ACHN (cell line): ENCODE measurements at places on chromosomes 5 and 9.

DNA sequence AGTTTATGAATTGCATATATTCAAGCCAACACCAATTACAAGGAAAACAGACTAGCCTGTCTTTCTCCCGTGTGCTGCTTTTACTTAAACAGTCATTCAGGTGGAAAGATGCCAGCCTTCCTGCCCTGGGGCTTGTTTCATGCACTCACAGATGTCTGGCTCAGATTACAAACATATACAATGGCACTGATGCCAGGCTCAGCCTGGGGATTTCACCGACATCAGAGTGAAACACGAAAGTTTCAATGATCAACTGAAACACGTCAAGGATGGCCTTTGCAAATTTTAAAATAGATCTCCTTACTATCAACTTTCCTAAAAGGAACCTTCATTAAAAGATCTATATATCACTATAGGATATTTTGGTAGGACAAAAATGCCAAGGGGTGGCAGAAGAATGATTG is 1576.5 kb downstream of the EFNA5 start:
- DNase-seq: no peak

- DNase-seq: no peak
These were observed 21.1 kb downstream of the NDST1 start for GRCh38 chr5:150528924-150529546.

DNA sequence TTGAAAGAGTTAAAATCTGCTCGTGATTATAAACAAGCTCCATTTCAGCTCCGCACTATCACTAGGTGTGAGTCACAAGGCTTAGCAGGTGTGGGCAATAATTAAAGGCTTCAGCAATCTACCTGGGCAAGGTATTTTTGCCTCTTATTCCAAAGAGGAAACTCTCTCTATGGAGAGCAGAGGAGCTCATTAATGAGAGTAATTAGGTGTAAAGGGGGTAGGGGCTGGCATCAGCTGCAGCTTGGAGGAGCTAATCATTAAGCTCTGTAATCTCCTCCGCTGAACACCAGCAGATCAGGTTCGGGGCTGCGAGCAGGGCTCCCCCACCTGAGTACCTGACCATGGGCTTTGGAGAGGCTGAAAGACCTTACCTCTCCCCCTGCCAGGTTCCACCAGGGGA is 129.2 kb downstream of the CRB2 start:
- DNase-seq: no peak

DNA sequence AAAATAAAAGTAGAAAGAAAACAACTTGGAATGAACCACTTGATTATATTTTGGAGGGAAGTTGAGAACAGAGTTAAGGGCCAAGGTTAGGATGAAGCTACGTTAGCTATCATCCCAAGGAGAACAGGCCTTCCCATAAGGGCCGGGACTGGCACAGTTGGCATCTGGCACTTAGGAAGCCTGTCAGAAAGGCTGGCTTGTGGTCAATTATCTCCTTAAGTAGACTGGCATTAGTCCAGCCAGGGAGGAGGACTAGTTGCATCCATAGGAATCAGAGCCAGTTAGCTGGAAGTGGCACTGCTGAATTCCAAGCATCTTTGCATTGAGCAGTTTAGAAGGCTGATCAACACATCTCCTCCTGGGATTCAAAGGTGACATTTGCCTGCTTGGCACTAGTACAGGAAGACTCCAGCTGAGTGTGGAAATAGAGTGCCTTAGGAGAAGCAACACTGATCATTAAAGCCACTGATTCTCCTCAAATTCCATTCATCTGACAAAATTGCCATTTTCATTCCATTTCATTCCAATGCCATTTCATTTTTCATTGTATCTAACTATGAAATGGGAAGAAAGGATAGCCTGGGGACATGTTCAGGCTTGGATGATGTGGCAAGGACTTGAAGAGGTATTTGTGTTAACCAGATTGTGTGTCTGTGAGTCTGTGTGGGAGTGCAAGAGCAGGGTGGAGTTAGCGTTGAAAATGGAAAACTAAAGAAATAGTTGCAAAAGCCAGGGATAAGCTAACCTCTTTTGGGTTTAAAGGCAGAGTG is 5.5 kb downstream of the FOXB2 start:
- no peak for DNase-seq

DNA sequence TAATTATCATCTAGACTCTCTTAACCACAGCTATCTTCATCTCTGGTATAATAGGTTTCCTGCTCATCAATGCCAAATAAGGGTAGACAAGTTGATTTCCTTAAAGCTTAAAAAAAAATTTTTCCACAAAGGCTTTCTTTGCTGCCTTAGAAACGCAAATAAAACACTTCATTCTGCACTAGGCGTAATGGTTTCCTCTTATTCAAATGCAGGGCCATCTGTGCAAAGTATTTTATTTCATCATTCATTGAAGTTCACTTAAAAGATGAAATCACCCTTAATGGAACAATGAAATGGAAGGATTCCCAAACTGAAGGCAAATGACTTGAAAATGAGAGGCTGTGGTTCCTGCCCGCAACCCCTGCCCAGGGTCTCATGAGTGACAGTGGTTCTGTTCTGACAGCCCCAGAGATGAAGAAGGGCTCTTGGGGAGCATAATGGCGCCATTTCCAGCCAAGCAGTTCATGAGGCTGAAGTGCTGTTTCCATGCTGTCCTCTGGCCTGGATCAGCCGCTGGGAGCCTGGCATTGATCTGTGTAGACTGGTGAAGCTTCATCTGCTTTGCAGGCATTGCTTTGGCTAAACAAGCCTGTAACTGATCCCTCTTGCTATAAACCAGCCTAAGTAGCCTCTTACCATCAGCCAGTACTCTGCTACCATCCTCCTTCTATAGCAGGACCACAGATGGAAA is 276.9 kb upstream of the WWC1 start:
- no peak for DNase-seq

DNA sequence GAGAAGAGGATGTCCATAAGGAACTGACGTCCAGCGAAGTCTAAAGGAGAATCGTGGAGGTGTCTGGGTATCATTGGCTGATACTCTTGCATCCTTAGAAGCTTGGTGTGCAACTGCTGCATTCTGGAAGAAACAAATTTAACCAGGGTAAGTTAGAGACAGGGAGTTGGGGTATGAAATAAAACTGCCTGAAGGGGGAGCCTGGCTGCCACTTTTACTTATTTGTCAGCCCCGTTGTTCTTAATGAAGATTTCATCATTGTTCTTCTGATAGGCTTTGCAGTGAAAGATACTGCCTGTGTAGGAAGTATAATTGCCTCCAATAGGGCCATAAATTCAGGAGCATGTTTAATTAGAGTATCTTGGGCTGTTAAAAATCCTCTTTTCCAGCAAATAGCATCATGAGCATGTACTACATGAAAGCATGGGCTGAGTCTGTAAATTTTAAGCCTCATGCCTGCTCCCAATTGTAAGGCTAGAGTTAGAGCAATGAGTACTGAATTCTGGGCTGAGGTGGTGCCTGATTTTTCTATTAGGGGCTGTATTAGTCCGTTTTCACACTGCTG is 1264.5 kb upstream of the ACO1 start:
- peak; percentile 51 for DNase-seq

GRCh38 chr9:132975961-132976360 is 2.5 kb upstream of the GFI1B start:
- DNase-seq: no peak

DNA sequence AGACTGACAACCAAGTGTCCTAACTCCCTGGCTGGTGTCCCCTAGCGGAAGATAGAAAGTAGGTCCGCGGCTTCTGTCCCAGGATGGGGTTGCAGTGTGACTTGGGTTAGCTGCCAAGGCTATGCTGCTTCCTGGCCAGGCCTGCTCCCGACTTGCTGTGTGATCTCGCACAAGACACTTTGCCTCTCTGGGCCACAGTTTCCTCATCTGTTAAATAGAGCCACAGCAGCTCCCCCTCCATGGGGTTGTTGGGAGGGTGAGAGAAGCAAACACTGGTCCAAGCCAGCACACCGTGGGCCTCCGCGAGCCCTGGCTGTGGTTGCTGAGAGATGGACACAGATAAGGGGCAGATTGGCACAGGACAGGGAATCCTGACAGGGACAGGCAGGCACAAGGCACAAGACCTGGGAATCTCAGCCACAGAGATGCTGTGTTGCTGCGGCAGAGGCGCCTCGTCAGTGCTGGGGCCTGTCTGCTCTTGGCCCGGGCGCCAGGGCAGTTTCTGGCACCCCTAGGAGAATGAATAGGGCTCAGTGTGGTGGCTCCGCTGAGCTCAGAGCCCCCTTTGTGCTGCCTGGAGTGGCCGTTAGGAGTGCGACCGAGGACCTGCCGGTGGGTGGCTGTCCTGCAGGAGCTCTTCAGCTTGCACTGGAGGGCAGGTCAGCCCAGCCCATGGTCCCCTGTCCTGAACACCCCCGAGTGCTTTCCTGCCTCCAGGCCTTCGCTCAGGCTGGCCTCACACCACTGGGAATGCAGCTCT is 1.8 kb upstream of the SH2D3C start:
- no peak for DNase-seq

DNA sequence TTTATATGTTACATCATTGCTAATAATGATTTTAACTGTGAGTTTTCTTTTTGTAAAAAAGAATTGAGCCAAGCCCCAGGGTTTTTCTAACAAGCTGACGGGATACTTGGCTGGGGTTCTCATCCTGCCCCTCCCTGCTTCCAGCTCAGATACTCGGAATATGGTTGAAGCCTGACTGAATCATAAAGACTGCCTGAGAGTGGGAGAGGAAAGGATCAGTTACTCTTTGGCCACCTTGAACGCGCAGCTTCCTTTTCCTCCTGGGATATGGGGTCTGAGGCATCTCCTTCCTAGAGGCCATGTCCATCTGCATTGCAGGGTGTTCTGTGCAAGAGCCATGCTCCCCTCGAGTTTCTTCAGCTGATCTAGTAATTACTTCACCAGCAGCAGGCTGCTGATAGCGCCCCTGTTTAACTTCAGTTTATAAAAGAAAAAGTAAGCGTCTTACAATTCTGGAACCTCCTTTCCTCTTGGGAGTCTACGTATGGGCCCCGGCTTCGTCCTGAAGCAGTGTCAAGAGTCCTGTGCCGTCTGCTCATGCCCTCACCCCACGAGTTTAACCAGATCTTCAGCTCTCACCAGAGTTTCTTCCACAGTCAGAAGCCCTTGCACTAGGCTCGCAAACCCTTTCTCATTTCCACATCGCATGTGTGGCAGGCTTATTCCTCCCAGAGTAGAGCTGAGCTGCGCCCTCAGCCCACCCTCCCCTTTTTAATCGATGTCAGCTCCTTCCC is 130.0 kb downstream of the MVB12B start:
- no peak for DNase-seq

GRCh38 chr9:109254317-109254716 is 66.5 kb downstream of the EPB41L4B start:
- no peak for DNase-seq

DNA sequence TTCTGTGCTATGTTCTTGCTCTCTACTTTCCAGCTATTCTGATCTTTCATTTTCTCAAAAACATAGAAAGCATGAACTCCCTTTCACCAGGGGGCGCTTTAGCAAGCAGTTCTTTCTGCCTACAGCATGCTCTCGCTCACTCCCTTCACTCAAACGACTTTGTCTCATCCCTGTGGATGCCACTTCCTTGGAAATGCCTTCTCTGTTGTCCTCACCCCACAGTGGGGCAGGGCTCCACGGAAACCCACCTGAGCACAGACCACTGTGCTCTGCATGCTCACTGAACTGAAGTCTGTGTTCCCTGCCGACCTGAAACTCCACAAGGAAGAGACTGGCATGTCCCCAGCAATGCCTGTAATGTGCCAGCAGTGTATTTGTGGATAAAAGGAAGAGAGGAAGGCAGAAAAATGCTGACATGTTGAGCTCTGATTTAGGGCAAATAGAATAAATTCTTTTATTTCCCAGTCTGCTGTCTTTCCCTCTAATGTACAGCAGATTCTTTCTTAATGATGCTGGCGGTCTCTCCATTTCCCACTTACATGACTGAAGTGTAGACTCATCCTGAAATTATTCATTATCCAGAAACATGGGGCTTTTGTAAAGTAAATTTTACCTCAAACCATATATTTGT is 4.9 kb upstream of the ROR2 start:
- DNase-seq: peak; percentile 63

GRCh38 chr9:134316449-134317160 is 9.7 kb upstream of the RXRA start:
- no peak for DNase-seq

DNA sequence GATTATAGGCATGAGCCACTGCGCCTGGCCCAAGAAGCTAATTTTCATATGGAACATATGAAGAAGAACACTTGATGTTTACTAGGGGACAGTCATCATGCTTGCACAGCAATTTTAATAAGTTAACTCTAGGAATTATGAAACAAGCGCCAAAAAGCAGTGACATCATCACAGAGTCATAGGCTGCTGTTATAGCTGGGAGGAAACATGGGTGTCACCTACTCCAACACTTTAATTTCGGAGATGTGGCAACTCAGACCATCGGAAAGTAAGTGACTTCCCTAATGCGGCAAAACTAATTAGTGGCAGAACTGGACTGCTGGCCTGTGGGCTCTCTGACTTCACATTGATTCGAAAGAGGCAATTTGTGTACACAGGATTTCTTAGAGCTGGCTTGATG is 38.1 kb upstream of the EQTN start:
- no peak for DNase-seq
